Activated T-cell treated with anti-CD3 and anti-CD28 coated beads, Interleukin-2, amount 50 U/mL, for 72 hours (primary cell): ENCODE measurements at places on chromosomes 12 and 14.
A peak's percentile ranks its signal among the peaks of the same experiment; 100 is the strongest.

- DNase-seq = no peak
- H3K4me3 ChIP-seq = no peak overlapping the region
- no peaks in the 10 kb centered on the region for H3K36me3 ChIP-seq
- no peak overlapping the region for H3K27ac ChIP-seq
- H3K27me3 ChIP-seq = no peaks in the 10 kb centered on the region
Observed at GRCh38 chr14:78785265-78785664, 615.1 kb downstream of the NRXN3 start.

DNA sequence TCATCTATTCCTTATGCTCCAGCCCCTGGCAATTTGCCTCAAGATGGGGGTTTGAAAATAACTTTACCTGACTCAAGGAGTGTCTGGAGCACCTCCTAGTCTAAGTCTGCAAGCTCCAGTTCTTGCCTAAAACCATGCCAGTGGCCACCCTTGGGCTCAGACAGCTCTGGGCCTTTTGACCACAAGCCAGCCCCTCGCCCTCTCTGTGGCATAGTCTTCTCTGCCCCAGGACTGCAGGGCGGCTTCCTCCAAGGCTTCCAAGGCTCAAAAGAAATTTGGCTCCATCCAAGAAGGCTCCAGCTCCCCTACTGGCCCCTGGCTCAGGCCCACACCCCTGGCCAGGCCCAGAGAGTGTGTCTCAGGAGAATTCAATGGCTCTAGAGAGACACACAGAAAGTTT is 14.8 kb downstream of the ACVRL1 start:
- peaks cover 6% of the 10 kb centered on the region for H3K4me1 ChIP-seq
- H3K27ac ChIP-seq = no peak overlapping the region
- DNase-seq = no peak
- no peaks in the 10 kb centered on the region for H3K36me3 ChIP-seq

DNA sequence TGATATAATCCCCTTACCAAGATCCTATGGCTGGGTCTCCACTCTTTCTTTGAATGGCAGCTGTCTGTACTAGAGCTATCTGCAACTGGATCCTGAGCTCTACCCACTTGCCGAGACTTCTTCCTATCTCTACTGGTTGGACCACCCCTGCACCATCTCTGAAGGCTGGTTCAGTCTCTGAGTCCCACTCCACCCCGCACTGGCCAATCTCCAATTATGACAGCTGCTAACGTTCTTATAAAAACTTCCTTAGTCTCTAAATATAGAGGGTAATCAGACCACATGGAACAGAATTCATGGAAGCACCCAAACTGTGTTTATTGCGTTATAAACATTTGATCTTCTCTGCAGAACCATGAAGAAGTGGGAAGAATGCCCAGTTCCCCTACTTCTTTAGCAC is 186.6 kb upstream of the EEA1 start:
- DNase-seq = no peak
- no peak overlapping the region for H3K27ac ChIP-seq
- H3K27me3 ChIP-seq = no peaks in the 10 kb centered on the region
- no peaks in the 10 kb centered on the region for H3K4me1 ChIP-seq
- peaks cover 2% of the 10 kb centered on the region for H3K36me3 ChIP-seq
- no peak overlapping the region for H3K4me3 ChIP-seq

- no peak overlapping the region for H3K27ac ChIP-seq
- H3K4me3 ChIP-seq = no peak overlapping the region
- H3K36me3 ChIP-seq = no peaks in the 10 kb centered on the region
- H3K27me3 ChIP-seq = no peaks in the 10 kb centered on the region
- DNase-seq = no peak
- no peaks in the 10 kb centered on the region for H3K4me1 ChIP-seq
Observed at GRCh38 chr12:3262470-3262869, 185.3 kb downstream of the TSPAN9 start.

DNA sequence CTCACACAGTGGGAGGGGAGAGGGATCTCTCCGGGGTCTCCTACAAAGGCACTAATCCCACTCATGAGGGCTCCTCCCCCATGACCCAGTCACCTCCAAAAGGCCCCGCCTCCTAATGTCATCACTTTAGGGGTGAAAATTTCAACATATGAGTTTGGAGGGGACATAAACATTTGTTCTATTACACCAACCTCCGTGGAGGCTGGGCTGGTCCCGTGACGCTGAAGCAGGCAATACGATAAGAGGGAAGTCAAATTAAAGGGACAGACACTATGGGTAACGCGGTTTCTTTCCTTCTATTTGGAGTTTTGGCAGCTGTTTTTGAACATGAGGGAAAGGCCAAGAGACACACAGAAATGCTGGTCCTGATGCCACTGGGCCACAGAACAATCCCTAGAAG is 175.7 kb upstream of the VASH1 start:
- no peak overlapping the region for H3K4me3 ChIP-seq
- H3K36me3 ChIP-seq = no peaks in the 10 kb centered on the region
- H3K27ac ChIP-seq = no peak overlapping the region
- no peaks in the 10 kb centered on the region for H3K4me1 ChIP-seq
- no peak for DNase-seq

- no peaks in the 10 kb centered on the region for H3K27me3 ChIP-seq
- no peak for DNase-seq
- H3K36me3 ChIP-seq = peaks cover 26% of the 10 kb centered on the region
- peak overlapping the region; percentile 86 for H3K4me3 ChIP-seq
- peak overlapping the region; percentile 96 for H3K27ac ChIP-seq
Observed at GRCh38 chr12:21509768-21510167, 8.2 kb downstream of the GOLT1B start.

GRCh38 chr12:2415568-2415944 is 362.8 kb downstream of the CACNA1C start:
- DNase-seq = no peak
- H3K27me3 ChIP-seq = no peaks in the 10 kb centered on the region
- H3K4me3 ChIP-seq = no peak overlapping the region
- no peak overlapping the region for H3K27ac ChIP-seq
- H3K4me1 ChIP-seq = no peaks in the 10 kb centered on the region

- no peaks in the 10 kb centered on the region for H3K36me3 ChIP-seq
- H3K4me3 ChIP-seq = no peak overlapping the region
- H3K27me3 ChIP-seq = peaks cover 13% of the 10 kb centered on the region
- DNase-seq = no peak
Observed at GRCh38 chr12:2390850-2391390, 338.1 kb downstream of the CACNA1C start.

- no peak overlapping the region for H3K4me3 ChIP-seq
- H3K36me3 ChIP-seq = no peaks in the 10 kb centered on the region
- peaks cover 20% of the 10 kb centered on the region for H3K4me1 ChIP-seq
- H3K27ac ChIP-seq = no peak overlapping the region
- peaks cover 14% of the 10 kb centered on the region for H3K27me3 ChIP-seq
- no peak for DNase-seq
Observed at GRCh38 chr12:67582238-67582834, 66.2 kb upstream of the DYRK2 start.

DNA sequence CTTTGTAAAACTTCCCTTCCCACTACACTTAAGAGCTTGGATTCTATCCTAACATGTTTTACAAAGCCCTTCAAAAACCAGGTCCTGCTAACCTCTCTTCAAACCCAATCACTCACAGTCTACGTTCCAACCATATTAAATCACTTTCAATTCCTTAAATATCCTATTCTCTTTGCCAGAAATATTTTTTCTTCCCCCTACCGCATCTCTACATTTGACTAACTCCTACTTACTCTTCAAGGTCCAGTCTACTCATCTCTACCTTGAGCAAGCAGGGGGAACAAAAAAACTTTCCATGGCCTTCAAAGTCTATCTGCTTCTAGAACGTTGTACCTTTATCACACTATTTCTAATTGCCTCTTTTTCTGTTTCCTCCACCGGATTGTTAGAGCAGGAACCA is 6.1 kb downstream of the ERGIC2 start:
- peaks cover 33% of the 10 kb centered on the region for H3K4me1 ChIP-seq
- H3K27ac ChIP-seq = no peak overlapping the region
- H3K36me3 ChIP-seq = peaks cover 1% of the 10 kb centered on the region
- no peak for DNase-seq
- no peak overlapping the region for H3K4me3 ChIP-seq
- no peaks in the 10 kb centered on the region for H3K27me3 ChIP-seq

DNA sequence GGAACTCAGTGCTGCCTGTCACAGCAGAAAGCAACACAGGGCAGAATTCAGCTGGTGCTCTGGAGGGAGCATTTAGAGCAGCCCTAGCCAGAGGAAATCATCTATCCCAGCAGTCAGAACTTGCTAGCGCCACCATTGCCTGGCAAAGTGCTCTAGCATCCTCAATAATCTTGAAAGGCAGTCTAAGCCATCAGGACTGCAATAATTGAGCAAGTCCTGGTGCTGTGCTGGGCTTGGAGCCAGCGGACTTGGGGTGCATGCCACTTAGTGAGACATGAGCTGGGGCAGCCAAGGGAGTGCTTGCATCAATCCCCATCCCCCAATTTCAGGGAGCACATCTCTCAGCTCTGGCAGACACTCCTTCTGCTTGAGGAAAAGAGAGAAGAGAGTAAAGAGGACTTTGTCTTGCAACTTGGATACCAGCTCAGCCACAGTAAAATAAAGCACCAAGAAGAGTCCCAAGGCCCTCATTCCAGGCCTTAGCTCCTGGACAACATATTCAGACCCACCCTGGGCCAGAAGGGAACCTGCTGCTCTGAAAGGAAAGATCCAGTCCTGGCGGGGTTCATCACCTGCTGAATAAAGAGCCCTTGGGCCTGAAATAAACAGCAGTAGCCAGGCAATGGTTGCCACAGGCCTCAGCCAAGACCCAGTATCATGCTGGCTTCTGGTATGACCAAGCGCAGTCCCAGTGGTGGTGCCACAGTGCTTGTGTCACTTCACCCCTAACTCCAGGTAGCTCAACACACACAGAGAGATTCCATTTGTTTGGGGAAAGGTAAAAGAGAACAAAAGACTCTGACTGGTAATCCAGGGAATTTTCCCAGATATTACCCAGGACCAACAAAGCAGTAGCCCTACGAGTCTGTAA is 44.5 kb upstream of the ZDHHC17 start:
- no peak overlapping the region for H3K27ac ChIP-seq
- H3K4me3 ChIP-seq = no peak overlapping the region
- H3K27me3 ChIP-seq = no peaks in the 10 kb centered on the region
- no peaks in the 10 kb centered on the region for H3K36me3 ChIP-seq
- no peak for DNase-seq
- no peaks in the 10 kb centered on the region for H3K4me1 ChIP-seq

- H3K4me3 ChIP-seq = no peak overlapping the region
- peaks cover 5% of the 10 kb centered on the region for H3K27me3 ChIP-seq
- H3K4me1 ChIP-seq = peaks cover 22% of the 10 kb centered on the region
- H3K36me3 ChIP-seq = no peaks in the 10 kb centered on the region
- DNase-seq = no peak
- H3K27ac ChIP-seq = no peak overlapping the region
Observed at GRCh38 chr12:68406134-68406576, 74.0 kb upstream of the MDM1 start.

GRCh38 chr12:81896771-81897170 is 137.6 kb upstream of the PPFIA2 start:
- DNase-seq = peak; percentile 15
- no peaks in the 10 kb centered on the region for H3K27me3 ChIP-seq
- H3K4me1 ChIP-seq = no peaks in the 10 kb centered on the region
- H3K36me3 ChIP-seq = peaks cover 8% of the 10 kb centered on the region
- H3K27ac ChIP-seq = no peak overlapping the region
- H3K4me3 ChIP-seq = no peak overlapping the region

- no peak for DNase-seq
- no peak overlapping the region for H3K4me3 ChIP-seq
- no peaks in the 10 kb centered on the region for H3K4me1 ChIP-seq
- no peaks in the 10 kb centered on the region for H3K27me3 ChIP-seq
- H3K36me3 ChIP-seq = peaks cover 2% of the 10 kb centered on the region
- no peak overlapping the region for H3K27ac ChIP-seq
Observed at GRCh38 chr14:64213086-64213485, 81.1 kb downstream of the ESR2 start.

DNA sequence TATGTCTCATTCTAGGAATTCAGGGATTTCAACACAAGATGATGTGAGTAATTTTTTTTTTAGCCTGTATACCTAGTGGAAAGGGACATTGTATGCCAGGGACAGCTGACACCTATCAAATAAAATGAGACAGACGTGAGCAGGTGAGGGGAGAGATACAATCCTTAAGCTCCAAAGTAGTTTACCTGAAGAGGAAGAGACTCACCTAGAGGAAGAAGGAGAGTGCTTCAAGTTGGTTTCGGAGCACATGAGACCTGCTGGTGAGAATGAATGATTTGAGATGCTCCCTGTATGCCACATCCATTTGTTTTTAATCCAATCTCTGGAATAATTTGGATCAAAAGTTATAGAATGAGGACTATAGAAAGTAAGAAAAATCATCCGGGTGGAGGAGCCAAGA is 915.4 kb upstream of the FBXO33 start:
- no peak overlapping the region for H3K4me3 ChIP-seq
- DNase-seq = no peak
- no peak overlapping the region for H3K27ac ChIP-seq
- no peaks in the 10 kb centered on the region for H3K36me3 ChIP-seq

DNA sequence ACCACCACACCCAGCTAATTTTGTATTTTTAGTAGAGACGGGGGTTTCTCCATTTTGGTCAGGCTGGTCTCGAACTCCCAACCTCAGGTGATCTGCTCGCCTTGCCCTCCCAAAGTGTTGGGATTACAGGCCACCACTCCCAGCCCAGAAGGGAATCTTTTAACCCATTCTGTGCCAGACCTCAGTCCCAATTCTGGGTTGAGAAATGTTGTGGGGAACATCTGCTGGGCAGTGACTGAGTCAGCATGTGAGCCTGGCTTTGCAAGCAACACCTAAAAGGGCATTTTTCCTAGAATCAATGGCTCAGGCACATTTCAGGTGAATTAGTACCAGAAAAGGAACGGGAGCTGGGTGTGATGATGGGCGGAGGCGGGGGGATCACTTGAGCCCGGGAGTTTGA is 7.6 kb upstream of the SPATS2 start:
- DNase-seq = no peak
- no peak overlapping the region for H3K4me3 ChIP-seq
- H3K27ac ChIP-seq = no peak overlapping the region
- H3K36me3 ChIP-seq = no peaks in the 10 kb centered on the region
- peaks cover 13% of the 10 kb centered on the region for H3K27me3 ChIP-seq

- no peaks in the 10 kb centered on the region for H3K36me3 ChIP-seq
- peaks cover 43% of the 10 kb centered on the region for H3K27me3 ChIP-seq
- H3K4me3 ChIP-seq = no peak overlapping the region
- H3K4me1 ChIP-seq = peaks cover 10% of the 10 kb centered on the region
- no peak overlapping the region for H3K27ac ChIP-seq
Observed at GRCh38 chr12:57613427-57614109, 2.3 kb downstream of the ARHGEF25 start.

DNA sequence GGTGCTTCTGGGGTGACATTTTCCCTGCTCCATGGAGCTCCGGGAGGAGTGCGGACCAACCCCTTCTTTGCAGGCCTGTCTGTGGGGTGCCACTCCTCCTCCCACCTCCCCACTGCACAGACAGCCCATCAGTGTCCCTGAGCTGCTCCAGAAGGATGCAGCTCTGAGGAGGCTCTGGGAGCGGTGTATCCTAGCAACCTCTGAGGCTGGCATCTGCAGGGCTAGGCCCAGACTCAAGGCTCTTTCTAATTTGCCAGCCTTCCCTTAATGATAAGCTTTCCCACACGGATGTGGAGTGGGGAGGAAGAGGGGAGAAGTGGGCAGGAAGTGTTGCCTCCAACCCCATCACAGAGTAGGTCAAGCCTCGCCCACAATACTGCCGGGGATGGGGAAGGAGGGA is 59.7 kb downstream of the CALM1 start:
- H3K4me3 ChIP-seq = no peak overlapping the region
- no peak for DNase-seq
- no peaks in the 10 kb centered on the region for H3K27me3 ChIP-seq
- H3K27ac ChIP-seq = no peak overlapping the region
- no peaks in the 10 kb centered on the region for H3K4me1 ChIP-seq
- no peaks in the 10 kb centered on the region for H3K36me3 ChIP-seq
